ENCODE measurements at places on chromosomes 2 and 18.

- DNase-seq: no peak
Observed at GRCh38 chr2:64328756-64329155, 125.2 kb upstream of the LGALSL start.

DNA sequence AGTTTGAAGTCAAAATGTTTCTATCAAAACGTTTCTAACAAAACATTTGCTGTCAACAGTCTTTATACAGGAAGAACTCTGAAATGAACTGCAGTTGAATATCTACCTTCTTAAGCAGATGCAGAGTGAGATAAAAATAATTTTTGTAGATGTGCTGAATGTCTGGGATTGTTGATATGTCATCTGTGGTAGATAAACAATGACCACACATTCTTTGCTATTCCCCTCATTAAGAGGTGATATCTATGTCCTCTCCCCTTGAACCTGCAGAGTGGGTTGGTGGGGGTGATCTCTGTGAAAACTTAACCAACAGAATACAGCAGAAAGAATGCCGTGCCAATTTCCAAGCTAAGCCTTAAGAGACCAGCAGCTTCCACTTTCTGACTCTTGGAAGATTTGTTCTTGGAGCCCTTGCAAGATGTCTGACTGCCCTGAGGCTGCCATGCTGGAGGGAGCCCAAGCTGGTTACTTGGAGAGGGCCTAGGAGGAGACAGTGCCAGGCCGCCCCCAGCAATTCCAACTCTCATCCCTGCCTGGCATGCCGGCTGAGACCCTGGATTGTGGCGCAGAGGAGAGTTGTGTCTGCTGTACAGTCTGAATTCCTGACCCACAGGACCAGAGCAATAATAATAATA, 80.8 kb downstream of the COLEC12 start:
- DNase-seq: no peak

DNA sequence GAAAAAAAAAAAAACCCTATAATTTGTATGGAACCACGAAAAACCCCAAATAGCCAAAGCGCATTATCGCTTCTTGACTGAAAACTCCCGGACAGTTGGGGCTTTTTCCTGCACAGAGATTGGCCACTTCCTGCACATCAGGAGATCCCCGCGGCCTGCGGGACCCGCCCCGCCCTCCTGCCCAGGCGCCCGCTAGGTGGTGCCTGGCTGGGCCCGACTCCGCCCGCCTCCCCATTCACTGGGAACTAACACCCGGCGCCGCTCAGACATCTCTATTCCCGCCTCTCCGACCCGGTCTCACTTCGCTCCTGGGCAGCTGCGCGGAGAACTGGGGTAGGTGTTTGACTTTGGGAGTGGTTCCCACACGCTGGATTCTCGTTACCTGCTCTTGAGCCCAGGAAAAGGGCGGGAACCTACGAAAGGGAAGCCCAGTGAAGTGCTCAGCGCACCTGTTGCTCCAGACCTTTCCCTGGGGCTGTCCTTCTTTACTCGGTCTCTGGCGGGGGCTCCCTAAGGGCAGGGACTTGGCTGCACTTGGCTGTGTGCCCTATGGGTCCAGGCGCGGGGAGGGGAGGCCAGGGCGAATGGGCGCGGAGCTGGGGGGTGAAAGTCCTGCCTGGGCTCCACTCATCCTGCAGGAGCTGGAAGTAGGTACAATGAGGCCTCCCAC, at the start of gene HMSD:
HMSD (plus strand) TSS at position 234 of the 670 bp plus-strand sequence. CDS start 4,155 bp downstream, outside the sequence.
- DNase-seq: peak; percentile 12

- DNase-seq: peak; percentile 12
Observed at GRCh38 chr2:241064008-241064801, 37.9 kb downstream of the MTERF4 start.

DNA sequence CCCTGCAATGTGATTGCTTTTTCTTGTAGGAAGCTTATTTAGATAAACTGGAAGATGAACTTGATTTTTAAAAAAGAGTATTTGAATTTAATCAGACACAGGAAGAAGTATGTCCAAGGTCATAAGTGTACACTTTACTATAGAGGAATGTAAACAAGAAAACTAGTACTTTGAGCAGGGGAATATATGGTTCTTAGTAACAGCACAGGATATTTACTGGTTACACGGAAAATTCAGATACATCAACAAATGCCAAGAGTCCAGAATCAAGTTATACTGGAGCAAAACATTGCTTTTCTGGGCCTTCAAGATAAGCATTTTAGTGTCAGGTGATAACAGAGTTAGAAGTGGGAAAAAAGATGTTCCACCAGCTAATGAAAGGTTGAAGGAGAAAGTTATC, 75.5 kb downstream of the EFEMP1 start:
- no peak for DNase-seq

DNA sequence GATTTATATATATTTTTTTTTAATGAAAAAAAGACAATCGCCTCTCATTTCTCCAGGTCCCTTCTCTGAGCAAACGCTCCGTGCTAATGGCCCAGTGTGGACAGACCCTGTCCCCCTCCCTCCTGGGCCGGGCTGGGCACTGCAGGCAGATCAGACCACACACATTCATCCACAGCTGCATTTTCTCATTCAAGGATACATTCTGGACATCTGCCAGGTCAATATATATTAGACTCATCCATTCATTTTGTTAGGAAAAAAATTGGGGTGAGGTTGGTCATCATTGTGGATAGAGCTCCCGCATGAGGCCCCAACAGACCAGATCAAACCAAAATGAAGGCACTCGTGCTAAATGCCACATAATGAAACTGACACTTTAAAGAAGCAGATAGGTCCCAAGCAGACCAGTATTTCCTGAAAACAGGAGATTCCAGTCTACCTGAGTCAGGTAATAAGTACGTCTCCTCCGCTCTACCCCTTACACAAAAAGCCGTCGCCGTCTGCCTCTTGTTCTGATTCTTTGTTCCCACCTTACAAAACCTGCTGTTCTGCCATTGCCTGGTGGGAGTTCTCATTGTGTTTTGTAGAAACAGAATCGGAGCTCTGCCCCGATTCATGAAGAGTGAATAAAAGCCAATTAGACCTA, 15.4 kb upstream of the OTOS start:
- DNase-seq: no peak

DNA sequence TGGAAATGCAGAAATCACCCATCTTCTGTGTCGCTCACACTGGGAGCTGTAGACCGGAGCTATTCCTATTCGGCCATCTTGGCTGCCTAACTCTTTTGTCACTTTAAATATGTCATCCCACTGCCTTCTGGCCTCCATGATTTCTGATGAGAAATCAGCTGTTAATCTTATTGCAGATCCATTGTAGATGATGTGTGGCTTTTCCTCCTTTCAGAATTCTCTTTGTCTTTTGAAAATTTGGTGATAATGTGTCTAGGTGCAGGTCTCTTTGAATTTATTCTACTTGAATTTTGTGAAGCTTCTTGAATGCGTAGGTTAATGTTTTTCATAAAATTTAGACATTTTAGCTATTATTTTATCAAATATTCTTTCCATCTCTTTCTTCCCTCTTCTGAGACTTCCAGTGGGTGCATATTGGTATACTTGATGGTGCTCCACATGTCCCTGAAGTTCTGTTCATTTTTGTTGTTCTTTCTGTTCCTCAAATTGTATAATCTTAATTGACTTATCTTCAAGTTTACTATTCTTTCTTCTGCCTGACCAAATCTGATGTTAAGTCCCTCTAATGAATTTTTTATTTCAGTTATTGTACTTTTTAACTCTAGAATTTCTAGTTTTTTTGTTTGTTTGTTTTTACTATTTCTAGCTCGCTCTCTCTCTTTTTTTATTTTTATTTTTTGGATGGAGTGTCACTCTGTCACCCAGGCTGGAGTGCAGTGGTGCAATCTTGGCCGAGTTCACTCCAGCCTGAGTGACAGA, 90.8 kb upstream of the DLX2 start:
- no peak for DNase-seq

- no peak for DNase-seq
Observed at GRCh38 chr2:129193961-129194360, 785.5 kb upstream of the RAB6C start.

GRCh38 chr18:3332376-3332775, 70.4 kb downstream of the MYL12B start:
- no peak for DNase-seq

GRCh38 chr2:131126436-131126835, 21.3 kb downstream of the PLEKHB2 start:
- no peak for DNase-seq

DNA sequence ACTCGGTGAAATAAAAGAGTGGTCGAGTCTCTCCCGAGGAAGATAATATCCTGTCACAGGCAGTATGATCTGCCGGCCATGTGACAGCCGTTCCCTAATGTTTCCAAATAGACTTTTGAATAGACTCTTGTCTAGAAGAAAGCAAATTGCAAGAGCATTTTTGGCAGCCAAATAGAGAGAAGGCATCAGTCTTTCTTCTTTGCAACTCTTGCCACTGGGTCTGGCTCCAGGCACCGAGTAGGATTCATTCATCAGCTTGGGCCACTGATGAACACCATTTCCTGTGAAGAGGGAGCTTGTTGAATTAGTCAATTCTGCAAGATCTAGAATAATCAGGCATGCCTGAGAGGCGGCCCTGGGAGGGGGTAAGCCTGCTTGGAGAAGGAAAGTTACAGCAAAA, 165.6 kb downstream of the KLHL29 start:
- DNase-seq: no peak

DNA sequence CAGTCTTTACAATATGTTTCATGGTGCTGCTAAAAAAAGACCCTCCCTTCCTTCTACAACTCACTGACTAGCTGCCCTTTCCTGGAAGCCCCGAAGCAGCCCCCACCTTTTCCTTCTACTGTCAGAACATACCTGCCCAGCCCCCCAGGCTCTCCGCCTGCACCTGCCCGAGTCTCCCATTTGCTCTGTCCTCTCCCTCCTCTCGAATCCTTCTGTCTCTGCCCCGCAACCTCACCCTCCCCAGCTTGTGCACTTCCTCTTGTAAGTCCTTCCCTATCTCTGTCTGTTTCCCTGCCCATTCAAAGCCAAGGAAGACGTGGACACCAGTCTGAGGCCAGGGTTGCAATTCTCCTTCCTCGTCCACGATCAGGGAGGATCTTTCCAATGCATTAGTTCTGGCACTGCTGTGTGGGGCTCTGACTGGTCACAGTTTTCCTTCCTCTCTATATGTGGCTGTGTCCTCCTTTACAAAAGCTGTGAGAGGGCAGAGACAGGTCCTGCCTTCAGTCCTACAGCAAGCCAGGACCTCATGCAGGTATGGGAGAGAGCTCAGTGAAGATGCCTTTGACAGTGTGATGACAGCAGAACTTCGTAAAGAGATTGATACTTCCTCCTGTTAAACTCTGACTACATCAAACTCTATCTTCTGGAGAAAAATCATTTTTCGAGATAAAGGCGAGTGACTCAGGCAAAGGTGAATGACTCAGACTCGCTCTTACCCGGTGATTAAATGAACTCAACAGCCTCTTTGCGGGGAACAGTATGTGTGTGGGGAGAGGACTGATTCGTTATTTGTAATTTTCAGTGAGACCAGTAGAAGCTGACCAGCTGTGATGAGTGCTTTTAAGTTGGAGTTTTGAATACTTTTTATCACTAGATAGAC, 14.2 kb downstream of the TNFRSF11A start:
- DNase-seq: no peak

DNA sequence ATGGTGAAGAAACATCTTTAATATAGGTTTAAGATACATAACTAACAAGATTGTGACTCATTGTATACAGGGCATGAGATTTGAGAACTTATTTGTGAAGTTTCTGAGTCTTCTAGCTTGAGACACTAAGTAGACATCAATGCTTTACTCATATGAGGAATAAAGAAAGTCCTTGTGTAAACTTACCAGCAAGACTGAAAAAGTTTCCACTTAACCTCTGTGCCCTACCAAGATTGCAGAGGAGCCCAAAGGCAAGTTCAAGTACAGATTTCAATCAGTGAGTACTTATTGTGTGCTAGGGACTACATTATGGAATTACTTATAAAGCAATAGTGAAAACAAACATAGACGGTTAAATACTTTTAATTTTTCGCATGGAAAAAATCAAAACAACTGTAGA, 1041.2 kb upstream of the CELF4 start:
- no peak for DNase-seq

DNA sequence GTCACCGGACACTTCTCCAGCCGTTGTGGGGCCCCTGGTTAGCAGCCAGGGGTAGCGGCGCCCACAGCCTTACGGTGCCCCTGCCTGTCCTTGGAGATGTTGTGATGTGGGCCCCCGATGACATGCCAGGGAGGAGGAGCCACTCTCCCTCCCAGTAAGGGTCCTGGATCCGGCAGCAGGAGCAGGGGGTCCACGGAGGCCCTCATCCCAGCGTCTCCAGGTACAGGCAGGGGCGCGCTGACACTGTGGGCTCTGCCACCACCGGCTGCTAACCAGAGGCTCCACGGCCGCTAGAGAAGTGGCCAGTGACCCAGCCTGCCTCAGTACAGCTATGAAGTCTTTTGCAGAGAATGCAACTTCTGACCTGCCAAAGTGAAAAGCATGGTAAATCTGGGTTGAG, 121.2 kb downstream of the SPP2 start:
- DNase-seq: no peak

- DNase-seq: no peak
Observed at GRCh38 chr2:186968277-186968676, 119.3 kb upstream of the ZSWIM2 start.

DNA sequence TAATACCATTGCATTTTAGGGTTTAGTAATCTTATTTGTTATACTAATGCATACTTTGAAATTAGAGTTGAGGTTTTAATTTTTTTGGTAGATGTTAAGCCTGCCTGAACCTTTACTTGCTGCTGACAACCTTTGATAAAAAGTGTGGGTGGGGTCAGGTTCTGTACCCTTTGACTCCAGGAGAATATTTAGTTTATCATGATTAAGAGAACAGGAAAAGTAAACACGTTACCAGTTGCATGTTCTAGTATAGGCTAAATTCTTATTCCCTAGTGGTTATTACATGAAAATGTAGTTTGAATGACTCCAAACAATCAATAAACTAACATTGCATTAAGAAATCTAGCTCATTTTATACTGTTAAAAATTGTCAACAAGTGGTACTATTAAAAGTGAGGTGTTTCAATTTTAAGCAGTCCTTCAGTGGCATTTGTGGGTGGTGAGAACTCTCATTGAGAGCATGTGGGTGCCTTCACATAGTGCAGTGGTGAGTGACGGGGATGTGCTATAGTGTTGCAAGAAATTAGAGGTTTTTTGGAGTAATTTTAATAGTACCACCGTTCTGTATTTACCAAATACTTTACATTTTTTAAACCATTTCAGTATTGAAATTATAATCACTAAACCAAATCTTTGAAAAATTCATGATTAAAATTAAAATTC, 29.9 kb downstream of the PHLPP1 start:
- DNase-seq: no peak

- DNase-seq: no peak
Observed at GRCh38 chr2:218792433-218792832, 10.5 kb downstream of the CYP27A1 start.

DNA sequence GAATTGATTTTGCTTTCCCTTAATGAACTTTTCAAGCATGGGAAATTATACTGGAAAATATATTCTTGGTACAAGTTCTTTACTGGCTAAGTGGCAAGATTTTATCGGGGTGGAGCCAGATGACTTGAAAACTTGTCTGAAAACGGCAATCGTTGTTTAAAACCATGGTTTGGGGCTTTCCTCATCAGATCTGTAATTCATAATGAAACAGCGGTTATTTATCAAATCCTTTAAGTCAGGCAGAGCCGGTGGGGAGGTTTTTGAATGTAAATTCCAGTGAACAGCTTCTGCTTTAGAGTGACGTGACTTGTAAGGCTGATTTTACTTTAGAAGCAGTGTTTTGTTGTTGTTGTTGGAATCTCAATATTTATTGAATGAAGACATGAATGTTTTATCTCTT, 2.6 kb downstream of the SEC11C start:
- DNase-seq: no peak
